ENCODE measurements at places on chromosomes 16 and 17. TPM values are rescaled to one million over a fixed set of nuclear protein-coding genes. Genes with fewer than 3 reads are reported as not detected.

The FAM20A gene
- polyA plus RNA-seq, result 14.6 TPM

The ZP2 gene
- polyA plus RNA-seq, result 0.07 TPM

The KRT39 gene
- polyA plus RNA-seq, result not detected

The TM4SF5 gene
- 2.2 TPM for polyA plus RNA-seq

The CEP112 gene
- polyA plus RNA-seq, result 14.6 TPM

The TRIM72 gene
- polyA plus RNA-seq, result 0.15 TPM

The C17orf50 gene
- polyA plus RNA-seq, result not detected

The FBXW10 gene
- polyA plus RNA-seq, result 1.0 TPM

The GUCY2D gene
- polyA plus RNA-seq, result 0.34 TPM

The SLC35G6 gene
- polyA plus RNA-seq, result not detected

The LRRC37A gene
- 3.8 TPM for polyA plus RNA-seq

The BRICD5 gene
- 5.1 TPM for polyA plus RNA-seq

The MAPT gene
- 7.2 TPM for polyA plus RNA-seq

The CNTNAP4 gene
- 0.17 TPM for polyA plus RNA-seq

The EVI2A gene
- 1.4 TPM for polyA plus RNA-seq

The WNT3 gene
- 2.0 TPM for polyA plus RNA-seq

The SLX4 gene
- polyA plus RNA-seq, result 5.3 TPM

The PRKCB gene
- polyA plus RNA-seq, result 4.2 TPM

The BAIAP3 gene
- polyA plus RNA-seq, result 4.2 TPM

The VPS4A gene
- 46.8 TPM for polyA plus RNA-seq

The SAMD14 gene
- 19.0 TPM for polyA plus RNA-seq

The CDT1 gene
- 12.1 TPM for polyA plus RNA-seq

The SLFN14 gene
- 0.63 TPM for polyA plus RNA-seq

The CLDN9 gene
- polyA plus RNA-seq, result 2.6 TPM
